ENCODE measurements at places on chromosomes 1 and 21.

DNA sequence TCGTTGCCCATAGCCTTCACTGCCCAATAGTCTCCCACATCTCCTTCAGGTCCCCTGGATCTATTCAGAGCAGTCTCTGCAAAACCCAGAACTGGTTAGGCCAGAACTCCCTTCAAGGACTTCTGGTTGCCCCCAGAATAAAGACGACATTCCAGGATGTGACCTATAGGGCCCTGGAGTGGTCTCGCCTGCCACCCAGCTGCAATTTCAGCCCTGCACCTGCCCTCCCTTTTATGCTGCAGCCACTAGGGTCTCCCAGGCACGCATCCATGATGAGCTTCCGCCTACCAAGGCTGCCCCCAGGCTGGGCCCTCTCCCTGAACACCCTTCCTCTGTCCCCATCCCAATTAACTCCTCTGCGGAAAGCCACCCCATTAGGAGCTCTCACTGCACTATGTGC, 7.2 kb upstream of the TSPEAR start:
- DNase-seq, result no peak

- DNase-seq, result no peak
Observed at GRCh38 chr1:207000651-207001291, 30.5 kb upstream of the FCAMR start.

GRCh38 chr1:83024251-83024767, 974.6 kb downstream of the TTLL7 start:
- no peak for DNase-seq

GRCh38 chr1:19344372-19344810, 32.3 kb downstream of the SLC66A1 start:
- no peak for DNase-seq

DNA sequence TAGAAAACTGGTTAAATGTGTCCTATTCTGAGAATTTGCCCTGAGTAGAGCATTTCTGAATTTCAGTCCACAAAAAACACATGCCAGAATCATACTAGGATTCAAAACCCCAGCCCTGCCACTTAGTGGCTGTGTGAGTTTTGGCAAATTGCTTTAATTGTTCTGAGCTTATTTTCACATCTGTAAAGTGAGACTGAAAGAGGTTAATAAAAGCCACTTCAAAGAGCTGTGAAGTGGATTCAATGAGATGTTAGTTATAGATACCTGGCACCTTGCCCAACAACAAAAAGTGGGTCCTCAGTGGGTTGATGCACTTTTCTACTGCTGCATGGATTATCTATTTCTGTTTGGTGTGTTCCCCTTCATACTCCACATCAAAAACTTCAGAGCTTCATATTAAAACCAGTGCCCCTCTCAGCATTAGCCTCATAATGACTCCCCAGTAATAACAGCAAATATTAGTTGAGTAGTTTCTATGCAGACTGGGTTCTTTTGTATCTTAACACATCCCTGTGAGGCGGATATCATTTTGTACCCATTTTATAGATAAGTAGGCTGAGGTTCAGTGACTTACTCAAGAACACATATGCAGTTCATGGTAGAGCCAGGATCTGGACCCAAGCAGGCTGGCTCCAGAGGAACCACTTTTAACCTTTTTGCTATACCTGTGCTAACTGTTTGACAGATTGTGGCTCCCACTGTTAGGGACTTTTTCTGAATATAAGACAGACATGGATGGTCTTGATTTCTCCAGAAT, 14.2 kb upstream of the ADORA3 start:
- DNase-seq, result no peak

- DNase-seq, result no peak
Observed at GRCh38 chr1:165787741-165788140, 19.1 kb upstream of the TMCO1 start.

- no peak for DNase-seq
Observed at GRCh38 chr1:14443164-14443787, 155.2 kb upstream of the KAZN start.

GRCh38 chr1:109470245-109470644, 3.9 kb downstream of the SYPL2 start:
- DNase-seq, result no peak

- no peak for DNase-seq
Observed at GRCh38 chr1:18313523-18313922, 167.2 kb upstream of the KLHDC7A start.

DNA sequence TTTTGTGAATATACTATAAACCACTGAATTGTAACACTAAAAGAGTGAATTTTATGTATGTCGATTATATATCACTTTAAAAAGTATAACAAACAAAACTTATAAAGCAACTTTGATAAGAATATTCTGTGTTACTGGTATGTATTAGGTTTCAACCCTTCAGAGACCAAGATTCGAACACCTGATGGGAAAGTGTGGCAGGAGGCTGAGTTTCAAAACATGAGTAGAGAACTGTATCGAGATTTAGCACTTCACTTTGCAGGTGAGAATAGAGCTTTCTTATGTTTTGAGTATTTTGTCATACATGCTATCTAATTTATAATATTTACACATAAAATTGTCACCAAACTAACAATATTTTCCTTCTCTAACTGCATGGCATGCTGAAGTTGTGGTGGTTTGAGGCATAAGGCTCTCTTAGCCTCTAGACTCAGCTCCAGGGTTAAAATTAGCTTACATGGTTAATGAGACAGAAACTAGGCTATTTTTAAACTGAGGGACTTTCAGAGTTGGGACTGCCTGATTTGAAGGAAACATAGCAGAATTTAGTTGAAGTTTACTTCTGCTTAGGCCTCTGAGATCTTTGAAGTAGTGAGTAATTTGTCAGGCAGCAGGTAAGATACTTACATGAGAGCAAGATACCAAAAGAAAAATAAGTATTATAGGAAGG, 48.6 kb downstream of the CEP350 start:
- no peak for DNase-seq
